ENCODE measurements at places on chromosomes 12 and 14. TPM values are rescaled to one million over a fixed set of nuclear protein-coding genes. Genes with fewer than 3 reads are reported as not detected.

SCN8A gene
- 17.2 TPM for total RNA-seq

WDR89 gene
- total RNA-seq: 7.0 TPM

TAS2R14 gene
- total RNA-seq: 5.2 TPM

GALNT16 gene
- total RNA-seq: 1.6 TPM

MIP gene
- not detected for total RNA-seq

TRIM9 gene
- 1.6 TPM for total RNA-seq

LIN7A gene
- total RNA-seq: 6.6 TPM

MED6 gene
- 19.7 TPM for total RNA-seq

DNA sequence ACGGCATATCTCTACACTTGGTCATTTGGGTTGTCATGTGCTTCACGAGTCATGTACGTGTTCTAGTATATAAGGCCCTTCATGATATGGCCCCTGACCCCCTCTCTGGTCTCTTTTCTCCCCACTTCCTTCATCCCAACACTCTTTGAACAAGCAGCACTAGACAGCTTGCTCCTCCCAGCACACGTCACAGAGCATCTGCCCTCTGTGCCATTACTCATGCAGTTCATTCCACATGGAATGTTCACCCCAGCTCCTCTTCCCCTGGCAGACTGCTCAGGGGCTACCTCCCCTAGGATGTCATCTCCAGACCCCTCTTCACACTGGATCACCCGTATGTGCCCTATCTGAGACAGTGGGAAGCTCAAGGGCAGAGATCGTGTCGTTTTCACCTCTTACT lies 14.1 kb upstream of the LRP1-AS start:
- no peak for DNase-seq

DNA sequence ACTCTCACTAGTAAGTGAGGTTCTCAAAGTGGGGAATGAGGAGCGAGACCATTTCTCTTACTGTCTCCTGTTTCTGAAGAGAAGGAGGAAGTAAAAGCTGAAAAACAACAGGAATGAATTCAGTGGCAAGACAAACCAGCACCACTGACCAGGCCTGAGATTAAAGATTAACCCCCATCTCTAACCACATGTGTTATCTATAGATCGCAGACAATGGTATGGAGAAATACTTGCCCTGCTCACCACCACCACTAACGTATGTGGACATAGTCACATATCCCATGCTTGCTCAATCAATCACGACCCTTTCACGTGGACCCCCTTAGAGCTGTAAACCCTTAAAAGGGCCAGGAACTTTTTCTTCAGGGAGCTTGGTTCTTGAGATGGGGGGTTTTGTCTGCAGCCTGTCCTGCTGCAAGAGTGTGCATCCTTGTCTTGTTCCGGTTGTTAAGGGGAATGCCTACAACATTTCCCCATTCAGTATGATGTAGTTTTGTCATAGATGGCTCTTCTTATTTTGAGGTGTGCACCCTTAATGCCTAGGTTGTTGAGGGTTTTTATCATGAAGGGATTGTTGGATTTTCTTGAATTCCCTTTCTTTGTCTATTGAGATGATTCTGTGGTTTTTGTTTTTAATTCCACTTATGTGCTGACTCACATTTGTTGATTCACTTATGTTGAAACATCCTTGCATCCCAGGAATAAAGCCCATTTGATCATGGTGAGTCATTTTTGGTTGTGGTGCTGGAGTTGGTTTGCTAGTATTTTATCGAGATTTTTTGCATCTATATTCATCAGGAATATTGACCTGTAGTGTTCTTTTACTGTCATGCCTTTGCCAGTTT lies 698.8 kb upstream of the LMO3 start:
- no peak for DNase-seq

- no peak for DNase-seq
These were observed 132.2 kb upstream of the NUDT4 start for GRCh38 chr12:93245543-93245942.

DNA sequence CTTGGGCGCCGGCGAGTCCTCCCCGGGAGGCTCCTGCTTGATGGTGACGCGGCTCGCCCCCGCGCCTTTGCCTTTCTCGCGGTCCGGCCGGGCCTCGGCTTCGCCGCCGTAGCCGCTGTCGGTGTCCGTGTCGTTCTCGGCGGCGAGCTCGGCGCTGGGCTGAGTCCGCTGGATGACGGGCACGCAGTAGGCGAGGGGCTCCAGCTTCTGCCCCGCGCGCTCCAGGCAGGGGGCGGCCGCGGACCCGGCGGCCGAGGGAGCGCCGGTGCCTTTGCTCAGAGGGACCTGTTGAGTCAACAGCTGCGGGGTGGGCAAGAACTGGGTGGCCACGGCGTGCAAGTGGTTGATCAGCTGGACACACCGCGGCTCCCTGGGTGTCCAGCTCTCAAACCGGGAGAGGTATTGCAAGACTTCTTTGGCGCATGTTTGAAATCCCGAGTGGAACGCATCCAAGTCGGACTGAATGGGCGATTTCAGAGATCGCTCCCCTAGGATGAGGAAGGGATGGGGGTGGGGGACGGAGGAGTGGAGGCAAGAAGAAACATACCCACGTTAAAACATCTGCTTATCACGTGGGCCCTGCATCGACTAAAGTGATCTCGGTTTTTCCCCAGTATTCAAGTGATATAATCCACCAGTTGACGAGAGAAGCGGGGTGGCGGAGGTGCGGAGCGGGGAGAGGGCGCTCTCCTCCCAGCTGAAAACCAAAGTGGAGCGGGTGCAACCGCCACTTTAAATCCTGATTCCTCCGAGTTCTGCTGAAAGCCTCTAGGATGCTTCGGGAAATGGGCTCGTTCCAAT lies 2.0 kb downstream of the BHLHE41 start:
- peak; percentile 90 for DNase-seq

GRCh38 chr12:1917172-1918070 lies 1.0 kb downstream of the CACNA2D4 start:
- DNase-seq: no peak

DNA sequence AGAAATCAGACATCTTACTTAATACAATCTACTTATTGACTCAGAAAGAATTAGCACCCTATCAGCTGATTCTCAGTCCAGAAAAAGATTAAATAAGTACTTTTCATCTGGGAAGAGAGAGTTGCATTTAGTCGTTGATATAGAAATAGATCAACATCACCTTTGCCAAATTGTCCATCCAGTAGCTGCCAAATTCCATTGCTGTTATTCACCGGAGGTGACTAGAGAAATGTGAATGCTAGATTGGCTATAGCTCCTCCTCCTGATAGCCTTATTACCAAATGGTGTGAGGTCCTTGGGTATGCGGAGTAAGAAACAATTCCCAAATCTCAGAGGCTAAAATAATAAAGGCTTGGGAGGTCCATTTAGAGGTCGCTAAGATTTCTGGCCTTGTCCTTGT lies 723.3 kb upstream of the FLRT2 start:
- peak; percentile 15 for DNase-seq

DNA sequence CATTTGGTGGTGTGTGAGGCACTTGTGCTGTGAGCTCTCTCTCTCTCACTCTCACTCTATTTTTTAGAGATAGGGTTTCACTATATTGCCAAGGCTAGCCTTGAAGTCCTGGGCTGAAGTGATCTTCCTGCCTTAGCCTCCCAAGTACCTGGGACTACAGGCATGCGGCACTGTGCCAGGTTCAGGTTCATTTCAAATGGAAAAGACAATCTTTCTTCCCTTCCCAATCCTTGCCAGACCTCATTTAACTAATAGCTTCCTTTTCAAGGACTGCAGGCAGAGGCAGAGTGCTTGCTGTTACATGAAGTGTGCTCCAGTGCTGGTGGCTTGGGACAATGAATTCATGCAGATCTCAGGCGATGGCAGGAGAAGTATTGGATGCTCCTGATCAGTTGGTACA lies 73.2 kb upstream of the BICD1 start:
- DNase-seq: no peak

DNA sequence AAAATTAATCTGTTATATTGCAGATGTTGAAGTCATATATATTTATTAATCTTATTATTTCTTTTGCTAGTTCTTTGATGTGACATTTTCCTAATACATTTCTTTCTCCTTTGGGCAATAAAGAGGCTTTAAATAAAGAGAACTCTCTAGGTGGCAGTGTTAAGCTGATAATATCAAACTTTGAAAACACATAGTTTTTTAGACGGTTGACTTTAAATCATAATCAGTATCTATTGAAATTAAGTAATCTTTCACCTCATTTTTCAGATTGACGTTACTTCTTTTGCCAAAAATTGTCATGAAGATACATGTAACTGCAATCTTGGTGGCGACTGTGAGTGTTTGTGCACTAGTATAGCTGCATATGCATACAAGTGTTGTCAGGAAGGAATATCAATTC lies 130.8 kb upstream of the PTPRQ start:
- DNase-seq: peak; percentile 35

- DNase-seq: no peak
These were observed 1513.6 kb upstream of the SEL1L start for GRCh38 chr14:83047059-83047830.

GRCh38 chr14:94113490-94113889 lies 3.0 kb downstream of the IFI27 start:
- peak; percentile 39 for DNase-seq

DNA sequence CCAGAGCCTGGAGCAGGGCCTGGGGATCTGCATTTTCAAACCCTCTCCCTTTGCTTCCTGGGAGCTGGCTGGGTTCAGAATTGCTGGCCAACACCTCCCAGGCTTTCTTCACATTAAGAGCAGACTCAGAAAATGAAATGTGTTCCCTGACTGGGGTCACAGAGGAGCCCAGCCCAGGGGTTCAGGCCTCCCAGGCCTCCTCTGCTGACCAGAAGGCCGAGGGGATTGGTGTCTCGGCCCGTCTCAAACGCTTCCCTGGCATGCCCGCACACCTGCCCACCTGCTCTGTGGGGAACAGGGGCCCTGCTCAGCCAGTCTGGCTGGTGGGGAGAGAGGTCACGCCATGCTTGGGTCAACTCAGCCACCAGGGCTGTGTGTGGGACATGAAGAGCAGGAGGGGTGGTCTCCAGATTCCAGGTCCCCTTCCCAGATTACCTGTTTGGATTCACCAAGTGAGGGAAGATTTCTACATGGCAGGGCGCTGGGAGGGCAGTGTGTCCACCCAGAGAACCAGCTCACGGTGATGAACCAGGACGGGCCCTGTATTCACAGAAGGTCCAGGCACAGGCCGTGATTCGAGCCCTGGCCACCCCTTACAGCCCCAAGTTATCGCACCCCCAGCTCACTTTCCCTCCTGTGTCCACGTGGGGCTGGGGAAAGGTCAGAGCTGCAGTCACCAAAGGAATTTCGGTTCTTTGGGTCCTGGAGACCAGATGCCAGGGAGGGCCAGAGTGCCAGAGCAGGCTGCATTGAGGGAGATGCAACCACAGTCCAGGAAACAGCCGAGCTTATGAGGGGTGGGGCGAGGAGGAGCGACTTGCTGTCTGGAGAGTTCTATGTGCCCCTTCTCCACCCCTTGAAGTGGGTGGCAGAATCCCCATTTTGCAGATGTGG lies 55.2 kb upstream of the RIN3 start:
- no peak for DNase-seq

- no peak for DNase-seq
These were observed 206.0 kb upstream of the DIO3 start for GRCh38 chr14:101355284-101355683.

- DNase-seq: no peak
These were observed 114.8 kb upstream of the FGD4 start for GRCh38 chr12:32284561-32284960.

- DNase-seq: no peak
These were observed 63.7 kb downstream of the FBXL14 start for GRCh38 chr12:1530592-1531152.

- peak; percentile 84 for DNase-seq
These were observed 107.0 kb downstream of the HELB start for GRCh38 chr12:66409195-66409871.

- DNase-seq: no peak
These were observed 416.6 kb downstream of the GLT1D1 start for GRCh38 chr12:129269756-129270495.

DNA sequence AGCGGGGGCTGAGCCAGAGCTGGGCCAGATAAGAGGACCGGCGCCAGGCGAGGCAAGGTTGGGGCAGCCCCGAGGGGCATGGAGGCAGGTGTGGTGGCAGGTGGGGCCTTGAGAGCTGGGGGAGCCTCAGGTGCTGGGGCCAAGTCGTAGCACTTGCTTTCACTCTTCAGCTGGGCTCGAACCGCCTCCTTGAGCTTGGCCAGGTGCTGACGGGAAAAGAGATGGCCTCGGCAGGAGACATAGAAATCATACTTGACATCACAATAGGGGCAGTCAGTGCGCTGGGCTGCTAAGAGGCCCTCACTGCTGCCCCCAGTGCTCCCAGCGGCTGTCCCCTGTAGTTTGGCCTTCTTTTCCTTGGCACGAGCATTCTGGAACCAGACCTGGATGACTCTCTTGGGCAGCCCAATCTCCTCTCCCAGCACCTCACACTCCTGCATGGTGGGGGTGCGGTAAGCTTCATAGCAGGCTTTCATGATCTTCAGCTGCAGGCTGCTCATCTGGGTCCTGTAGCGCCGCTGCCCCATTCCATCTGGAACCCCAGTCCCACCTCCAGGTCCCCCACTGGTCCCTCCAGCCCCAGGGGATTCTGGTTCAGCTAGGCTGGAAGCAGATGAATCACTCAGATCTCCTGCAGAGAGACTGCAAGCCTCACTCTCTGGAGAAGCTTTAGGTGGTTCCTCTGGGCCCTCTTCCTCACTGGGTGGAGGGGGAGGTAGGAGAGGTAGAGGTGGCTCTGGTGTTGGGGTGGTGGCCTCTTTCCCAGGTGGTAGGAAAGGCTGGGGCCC lies 28.1 kb downstream of the ZFHX2 start:
- DNase-seq: no peak

GRCh38 chr12:99680276-99680675 lies 32.7 kb downstream of the GARIN6 start:
- no peak for DNase-seq

DNA sequence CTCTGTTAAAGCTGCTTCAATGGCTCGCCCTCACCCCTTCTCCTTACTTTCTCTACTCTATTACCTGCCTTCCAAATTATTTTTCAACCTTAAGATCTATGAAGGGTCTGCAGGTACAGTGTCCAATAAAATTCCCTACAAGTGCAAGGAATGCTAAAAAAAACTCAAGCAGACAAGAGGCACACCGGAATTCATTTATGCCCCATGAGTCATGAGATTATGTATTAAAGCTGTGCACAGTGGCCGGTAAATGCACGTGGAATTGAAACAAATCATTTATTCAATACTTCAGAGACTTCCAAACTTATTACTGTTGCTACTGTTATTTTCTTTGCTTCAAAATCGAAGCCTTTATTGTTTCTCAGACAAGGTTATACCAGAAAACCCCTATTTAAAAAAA lies 68.4 kb downstream of the ST8SIA1 start:
- DNase-seq: no peak

GRCh38 chr12:18153826-18154225 lies 63.8 kb upstream of the RERGL start:
- DNase-seq: no peak

- no peak for DNase-seq
These were observed 4.5 kb upstream of the KRT71 start for GRCh38 chr12:52557476-52557875.

Data from fibroblast of the aortic adventitia (primary cell).